Fibroblast of lung (primary cell): ENCODE measurements at places on chromosomes 1 and 21. TPM values are rescaled to one million over a fixed set of nuclear protein-coding genes. Genes with fewer than 3 reads are reported as not detected.

DNA sequence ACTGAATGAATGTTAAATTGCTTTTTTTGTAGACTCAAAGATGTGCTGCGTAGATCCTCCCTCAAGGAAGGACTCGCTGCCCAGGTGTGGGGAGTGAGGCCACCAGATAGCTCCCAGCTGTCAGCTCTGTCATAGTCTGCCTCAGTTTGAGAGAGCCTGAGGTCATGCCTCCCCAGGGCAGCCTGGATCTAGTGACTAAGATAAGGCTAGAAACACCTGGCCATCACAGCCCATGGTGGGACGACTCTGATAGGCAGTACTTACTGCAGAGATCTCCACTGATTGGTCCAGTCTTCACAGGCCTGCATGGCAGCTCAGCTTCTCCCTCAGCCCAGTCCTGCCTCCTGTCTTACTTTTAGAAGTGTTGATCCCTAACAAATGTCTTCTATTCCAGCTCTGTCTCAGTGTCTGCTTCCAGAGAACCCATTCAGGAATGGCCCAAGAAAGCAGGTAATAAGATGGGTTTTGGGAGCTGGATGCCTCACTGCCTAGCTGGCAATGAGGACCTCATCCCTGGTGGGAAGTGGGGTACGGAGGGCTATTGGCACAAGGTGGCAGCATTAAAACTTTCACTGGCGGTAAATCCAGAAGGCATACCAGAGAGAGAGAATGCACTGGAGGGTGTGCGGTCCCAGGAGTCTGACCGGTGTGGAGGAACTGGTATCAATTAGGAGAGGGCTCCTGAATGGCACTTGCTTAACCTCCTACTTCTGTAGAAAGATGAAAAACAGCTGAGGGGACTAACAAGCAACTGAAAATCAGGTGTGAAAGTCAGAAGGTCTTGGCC is 55.3 kb upstream of the GPR37L1 start:
- no peak overlapping the region for H3K27ac ChIP-seq
- H3K27me3 ChIP-seq: peaks cover 4% of the 10 kb centered on the region
- H3K36me3 ChIP-seq: no peaks in the 10 kb centered on the region
- H3K4me3 ChIP-seq: no peak overlapping the region
- no peak for DNase-seq

LMOD1 gene
- 9.7 and 74.9 TPM in 2 replicates for polyA plus RNA-seq

DNA sequence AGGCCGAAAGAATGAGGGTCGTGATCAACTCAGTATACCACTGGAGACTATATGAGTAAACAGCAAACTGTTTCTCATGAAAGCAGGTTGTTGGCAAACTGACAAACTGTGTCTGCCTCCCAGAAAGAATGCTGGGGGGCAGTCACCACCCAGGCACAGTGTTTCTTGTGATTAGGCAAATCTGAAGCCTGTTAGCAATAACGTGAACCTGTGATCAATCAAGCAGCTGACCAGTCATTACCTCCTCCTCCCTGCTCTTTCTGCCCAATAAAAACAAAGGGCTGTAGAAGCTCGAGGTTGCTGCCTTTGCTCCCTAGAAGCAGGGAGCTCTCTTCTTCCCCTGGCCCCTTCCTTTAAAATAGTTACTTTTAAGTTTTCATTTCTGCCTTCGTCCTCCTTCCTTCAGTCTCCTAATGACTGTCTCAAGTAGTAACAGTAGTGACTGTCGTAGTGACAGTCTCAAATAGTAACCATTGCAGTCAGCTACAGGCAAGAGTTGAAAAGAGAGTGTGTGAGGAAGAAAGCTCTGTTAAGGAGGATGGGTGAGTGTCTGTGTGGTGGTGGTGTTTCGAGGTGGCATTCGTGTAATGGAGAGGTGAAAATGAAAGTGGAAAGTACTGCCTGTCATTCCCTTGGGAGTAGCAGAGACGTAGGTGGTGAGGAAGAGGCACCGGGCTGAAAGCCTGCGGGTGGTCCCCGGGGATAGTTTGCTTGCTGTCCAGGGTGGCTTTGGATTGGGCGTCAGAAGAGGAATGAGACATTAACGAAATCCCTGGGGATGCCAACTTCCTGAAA is 14.5 kb downstream of the HHAT start:
- no peaks in the 10 kb centered on the region for H3K36me3 ChIP-seq
- no peaks in the 10 kb centered on the region for H3K27me3 ChIP-seq
- peak overlapping the region; percentile 26 for H3K4me3 ChIP-seq
- peaks cover 2% of the 10 kb centered on the region for H3K4me1 ChIP-seq
- no peak for DNase-seq
- no peak overlapping the region for H3K27ac ChIP-seq

- DNase-seq: no peak
- no peaks in the 10 kb centered on the region for H3K36me3 ChIP-seq
- no peaks in the 10 kb centered on the region for H3K27me3 ChIP-seq
- H3K27ac ChIP-seq: no peak overlapping the region
- H3K4me3 ChIP-seq: no peak overlapping the region
- no peaks in the 10 kb centered on the region for H3K4me1 ChIP-seq
Measured at GRCh38 chr1:48758976-48759375, 17.7 kb downstream of the BEND5 start.

ADCY10 gene
- polyA plus RNA-seq: 0.09 TPM in 1 of 2 replicates, not detected in the other

FAM72C gene
- polyA plus RNA-seq: 0.77 and 2.3 TPM in 2 replicates

GRCh38 chr21:31293986-31294385 is 50.1 kb downstream of the TIAM1 start:
- peak; percentile 82 for DNase-seq
- H3K36me3 ChIP-seq: no peaks in the 10 kb centered on the region
- H3K27me3 ChIP-seq: no peaks in the 10 kb centered on the region
- H3K27ac ChIP-seq: no peak overlapping the region
- H3K4me1 ChIP-seq: no peaks in the 10 kb centered on the region

NCMAP gene
- not detected in 2 replicates for polyA plus RNA-seq

PTAFR gene
- 0.12 and 0.25 TPM in 2 replicates for polyA plus RNA-seq

DNA sequence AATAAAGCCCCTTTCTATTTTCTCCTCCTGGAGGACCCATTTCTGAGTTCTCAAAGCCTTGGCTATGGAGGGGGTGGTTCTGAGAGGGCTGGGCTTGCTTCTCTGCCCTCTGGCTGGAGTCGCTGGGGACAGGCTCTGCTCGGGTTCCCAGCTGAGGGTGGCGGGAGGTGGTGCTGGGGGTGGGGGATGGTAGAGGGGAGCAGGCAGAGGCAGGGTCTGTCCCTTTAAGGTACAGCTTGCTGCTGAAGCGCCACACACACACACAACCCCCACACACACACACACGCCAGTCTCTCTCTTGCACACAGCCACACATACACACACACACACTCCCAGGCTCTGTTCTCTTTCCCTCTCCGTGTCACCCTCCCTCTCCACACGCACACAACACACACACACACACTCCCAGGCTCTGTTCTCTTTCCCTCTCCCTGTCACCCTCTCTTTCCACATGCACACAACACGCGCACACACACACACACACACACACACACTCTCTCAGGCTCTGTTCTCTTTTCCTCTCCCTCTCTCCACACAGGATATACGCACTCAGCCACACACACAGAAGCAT is 69.8 kb upstream of the SSBP3 start:
- H3K27ac ChIP-seq: no peak overlapping the region
- no peaks in the 10 kb centered on the region for H3K36me3 ChIP-seq
- no peaks in the 10 kb centered on the region for H3K4me1 ChIP-seq
- DNase-seq: peak; percentile 20
- no peak overlapping the region for H3K4me3 ChIP-seq

DNA sequence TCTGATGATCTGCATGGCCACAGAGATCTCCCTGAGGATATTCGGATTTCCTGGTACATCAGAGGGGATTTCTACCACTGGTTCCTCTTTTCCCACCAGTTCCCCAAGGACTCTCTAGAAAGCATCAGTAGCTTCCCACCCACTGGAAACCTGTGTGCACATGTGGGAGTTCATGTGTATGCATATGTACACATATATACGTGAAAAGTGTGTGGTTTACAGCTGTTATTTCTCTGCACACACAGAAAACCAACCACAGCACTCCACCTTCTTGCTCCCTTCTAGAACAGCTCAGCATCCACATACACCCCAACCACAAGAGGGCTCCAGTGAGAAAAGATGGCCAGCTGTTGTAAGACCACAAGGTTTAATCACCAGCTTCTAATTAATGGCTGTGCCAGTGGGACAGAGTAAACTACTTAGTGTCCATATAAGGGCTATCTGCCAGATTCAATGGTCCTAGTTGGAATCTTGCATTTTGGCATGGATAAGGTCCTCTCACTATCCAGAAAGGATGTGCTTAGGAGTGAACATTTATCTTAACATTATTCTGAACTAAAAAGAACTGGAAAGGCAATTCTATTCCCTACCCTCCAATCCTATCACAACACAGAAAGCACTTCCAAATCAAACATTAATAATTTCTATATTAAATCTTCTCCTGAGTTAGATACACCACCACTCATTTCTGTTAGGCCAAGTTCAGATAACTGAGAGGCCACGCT is 24.1 kb downstream of the GPR3 start:
- peak; percentile 73 for DNase-seq
- H3K4me1 ChIP-seq: peaks cover 16% of the 10 kb centered on the region
- H3K4me3 ChIP-seq: no peak overlapping the region

KANK4 gene
- not detected in 2 replicates for polyA plus RNA-seq

- no peaks in the 10 kb centered on the region for H3K27me3 ChIP-seq
- no peaks in the 10 kb centered on the region for H3K4me1 ChIP-seq
- no peaks in the 10 kb centered on the region for H3K36me3 ChIP-seq
Measured at GRCh38 chr1:97186381-97186780, 464.8 kb downstream of the PTBP2 start.

DNA sequence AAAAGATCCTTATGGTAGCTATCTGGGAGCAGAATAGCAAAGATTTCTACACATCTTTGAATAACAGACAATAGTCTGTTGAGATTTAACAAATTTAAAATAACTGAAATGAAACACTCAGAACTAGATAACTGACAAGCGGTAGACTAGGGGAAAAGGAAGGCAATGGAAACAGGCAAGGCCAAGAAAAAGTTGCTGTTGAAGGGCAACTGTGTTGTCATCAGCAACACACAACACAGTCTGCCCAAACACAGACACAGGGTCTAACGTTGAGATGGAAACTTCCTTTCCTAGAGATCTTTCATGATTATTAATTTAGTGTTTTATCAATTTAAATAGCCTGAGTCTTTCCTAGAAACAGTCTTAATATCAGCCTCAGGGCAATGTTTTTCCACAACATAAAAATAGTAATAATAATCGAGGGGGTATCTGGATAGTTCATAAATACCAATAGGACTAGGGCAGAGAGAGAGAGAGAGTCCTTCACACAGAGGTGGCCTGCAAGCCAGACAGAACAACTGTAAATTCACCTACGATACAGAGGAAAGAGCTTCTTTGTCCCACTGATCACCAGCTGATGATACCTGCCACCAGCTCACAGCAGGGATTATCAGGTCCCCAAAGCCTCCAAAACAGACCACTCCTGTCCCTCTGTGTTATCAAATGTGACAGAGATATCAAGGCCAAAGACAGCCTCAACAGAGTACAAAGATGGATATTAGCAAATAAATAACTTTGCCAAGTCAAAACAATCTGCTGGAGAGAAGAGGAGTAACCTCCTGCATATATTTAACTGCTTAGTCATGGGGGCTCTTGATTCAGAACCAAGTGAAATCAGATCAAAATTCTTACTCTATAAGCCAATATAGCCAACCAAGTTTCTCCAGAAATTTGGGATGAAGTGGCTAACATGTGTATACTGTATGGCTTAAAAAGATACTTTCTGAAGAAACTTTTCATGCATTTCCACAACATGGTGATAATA is 245.3 kb downstream of the SLC45A1 start:
- H3K27ac ChIP-seq: no peak overlapping the region
- H3K4me1 ChIP-seq: no peaks in the 10 kb centered on the region
- H3K36me3 ChIP-seq: no peaks in the 10 kb centered on the region
- no peaks in the 10 kb centered on the region for H3K27me3 ChIP-seq

NFIA gene
- 10.9 and 11.0 TPM in 2 replicates for polyA plus RNA-seq

- H3K4me1 ChIP-seq: no peaks in the 10 kb centered on the region
- no peaks in the 10 kb centered on the region for H3K36me3 ChIP-seq
- peak; percentile 6 for DNase-seq
Measured at GRCh38 chr1:165408518-165408917, 36.4 kb downstream of the RXRG start.

GBP5 gene
- polyA plus RNA-seq: not detected in 2 replicates

GRCh38 chr21:39422527-39423241 is 22.9 kb downstream of the LCA5L start:
- H3K27ac ChIP-seq: no peak overlapping the region
- no peaks in the 10 kb centered on the region for H3K36me3 ChIP-seq
- no peak overlapping the region for H3K4me3 ChIP-seq
- DNase-seq: no peak

GRCh38 chr1:224621813-224622682 is 5.9 kb downstream of the CNIH3 start:
- H3K27me3 ChIP-seq: no peaks in the 10 kb centered on the region
- no peak for DNase-seq
- peaks cover 35% of the 10 kb centered on the region for H3K4me1 ChIP-seq
- peak overlapping the region; percentile 84 for H3K27ac ChIP-seq
- H3K4me3 ChIP-seq: no peak overlapping the region

GRCh38 chr1:202631076-202631923 is 79.0 kb downstream of the SYT2 start:
- peaks cover 6% of the 10 kb centered on the region for H3K27me3 ChIP-seq
- DNase-seq: no peak
- H3K36me3 ChIP-seq: no peaks in the 10 kb centered on the region
- no peak overlapping the region for H3K4me3 ChIP-seq

DRAXIN gene
- 0.03 and 0.21 TPM in 2 replicates for polyA plus RNA-seq

S100A7 gene
- polyA plus RNA-seq: not detected in 2 replicates

DNA sequence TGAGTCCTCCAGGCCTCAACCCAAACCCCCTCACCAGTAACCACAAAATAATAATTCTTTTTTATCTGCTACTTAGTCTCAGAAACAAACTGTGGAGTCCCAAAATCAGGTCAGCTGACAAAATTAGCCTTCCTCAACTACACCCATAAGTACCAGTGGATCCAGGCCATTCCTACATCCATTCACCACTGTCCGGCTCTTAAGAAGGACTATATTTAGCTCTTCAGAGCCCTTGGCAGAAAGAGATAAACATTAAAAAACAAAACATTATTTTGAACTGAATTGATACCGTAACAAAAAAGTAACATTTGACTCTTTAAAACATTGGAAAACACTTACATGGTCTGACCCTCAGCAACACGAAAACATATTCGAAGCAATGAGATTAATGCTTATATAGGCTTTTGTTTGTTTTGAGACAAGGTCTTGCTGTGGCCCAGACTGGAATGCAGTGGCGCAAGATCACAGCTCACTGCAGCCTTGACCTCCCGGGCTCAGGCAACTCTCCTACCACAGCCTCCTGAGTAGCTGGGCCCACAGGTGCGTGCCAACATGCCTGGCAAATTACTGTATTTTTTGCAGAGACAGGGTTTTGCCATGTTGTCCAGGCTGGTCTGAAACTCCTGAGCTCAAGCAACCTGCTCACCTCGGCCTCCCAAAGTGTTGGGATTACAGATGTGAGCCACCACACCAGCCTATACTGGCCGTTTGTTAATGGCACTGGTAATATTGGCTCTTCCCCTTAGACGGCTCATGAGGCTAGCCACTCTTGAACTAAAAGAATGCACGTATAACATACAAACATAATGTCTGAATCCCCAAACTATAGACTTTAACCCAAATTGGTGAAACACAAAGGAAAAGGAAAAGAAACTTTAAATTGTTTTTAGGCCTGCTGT is 330.7 kb downstream of the SMYD3 start:
- H3K36me3 ChIP-seq: no peaks in the 10 kb centered on the region
- H3K27me3 ChIP-seq: no peaks in the 10 kb centered on the region
- H3K4me3 ChIP-seq: no peak overlapping the region
- no peak overlapping the region for H3K27ac ChIP-seq
- H3K4me1 ChIP-seq: peaks cover 2% of the 10 kb centered on the region

GRCh38 chr1:204751480-204751879 is 65.9 kb upstream of the LRRN2 start:
- H3K4me1 ChIP-seq: no peaks in the 10 kb centered on the region
- H3K36me3 ChIP-seq: no peaks in the 10 kb centered on the region
- H3K27me3 ChIP-seq: no peaks in the 10 kb centered on the region
- no peak overlapping the region for H3K27ac ChIP-seq
- DNase-seq: no peak

AVPR1B gene
- not detected in 2 replicates for polyA plus RNA-seq
